ENCODE measurements at places on chromosomes 7 and 10.

- peak; percentile 58 for DNase-seq
Observed at GRCh38 chr10:93115661-93116383, 42.1 kb downstream of the CYP26A1 start.

DNA sequence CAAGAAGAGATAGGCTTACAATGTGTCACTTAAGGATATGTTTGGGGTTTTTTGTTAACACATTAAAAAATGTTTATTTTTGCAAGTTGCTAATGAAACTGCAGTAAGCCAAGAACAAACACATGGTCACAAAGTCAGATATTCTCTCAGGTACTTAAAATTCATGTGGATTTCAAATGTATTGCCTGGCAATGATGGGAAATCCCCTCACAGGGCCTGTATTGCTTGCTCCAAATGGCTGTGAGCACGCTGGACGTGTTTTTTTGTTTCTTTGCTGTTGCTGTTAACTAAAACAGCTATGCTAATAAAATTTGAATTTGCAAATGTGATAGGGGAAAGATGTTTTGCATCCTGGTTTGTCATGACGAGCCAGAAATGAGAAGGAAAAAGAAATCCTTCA is 3.8 kb upstream of the CELF2 start:
- no peak for DNase-seq

DNA sequence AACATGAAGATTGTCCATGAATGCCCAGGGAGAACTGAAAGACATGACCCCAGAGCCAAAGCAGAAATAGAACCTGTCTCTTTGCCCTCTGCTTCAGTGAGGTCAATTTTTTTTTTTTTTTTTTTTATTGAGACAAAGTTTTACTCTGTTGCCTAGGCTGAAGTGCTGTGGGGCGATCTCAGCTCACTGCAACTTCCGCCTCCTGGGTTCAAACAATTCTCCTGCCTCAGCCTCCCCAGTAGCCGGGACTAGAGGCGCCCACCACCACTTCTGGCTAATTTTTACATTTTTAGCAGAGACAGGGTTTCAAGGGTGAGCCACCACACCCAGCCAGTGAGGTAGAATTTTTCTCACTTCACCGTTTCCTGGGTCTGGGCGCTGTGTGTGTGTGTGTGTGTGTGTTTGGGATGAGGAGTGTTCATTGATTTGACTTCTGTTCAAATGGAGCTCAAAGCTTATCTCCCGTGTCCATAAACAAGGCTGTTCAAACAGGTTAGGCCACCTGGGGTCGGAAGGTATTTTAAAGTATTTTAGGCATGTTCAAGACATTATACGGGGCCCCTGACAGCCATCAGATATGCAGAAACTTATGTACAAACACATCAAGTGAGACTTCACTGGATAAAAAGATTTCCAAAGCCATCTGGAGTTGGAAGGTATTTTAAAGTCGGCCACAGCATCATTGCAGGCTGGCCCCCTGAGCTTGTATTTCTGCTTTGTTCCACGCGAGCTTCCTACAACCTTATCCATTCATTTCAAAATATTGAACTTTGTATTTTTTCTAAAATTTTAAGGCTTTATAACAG is 93.8 kb downstream of the MAP3K8 start:
- DNase-seq = no peak

DNA sequence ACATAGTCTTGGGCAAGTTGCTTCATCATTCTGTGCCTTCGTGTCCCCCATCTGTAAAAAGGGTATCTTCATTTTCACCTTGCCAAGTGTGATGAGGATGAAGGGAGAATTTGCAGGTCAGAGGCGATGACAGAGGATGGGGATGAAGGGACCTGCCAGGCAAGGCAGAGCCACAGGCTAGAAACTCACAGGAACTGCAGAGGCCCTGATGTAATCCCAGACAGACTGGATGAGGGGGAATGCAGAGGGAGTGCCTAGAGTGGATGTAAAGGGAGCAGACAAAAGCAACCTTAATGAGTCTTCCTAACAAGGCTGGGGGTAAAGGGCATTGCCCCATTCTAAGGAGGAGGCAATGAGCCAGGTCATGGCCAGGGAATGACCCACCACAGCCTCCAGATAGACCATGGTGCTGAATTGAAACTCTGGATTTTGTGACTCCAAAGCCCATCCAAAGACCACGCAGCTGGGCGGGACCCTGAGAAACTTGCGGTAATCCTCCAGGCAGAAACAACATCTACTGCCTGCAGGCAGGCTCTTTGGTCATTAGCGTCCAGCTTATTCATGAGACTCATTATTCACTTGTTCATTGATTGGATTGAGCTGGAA is 1.9 kb downstream of the ANTXRL start:
- no peak for DNase-seq

DNA sequence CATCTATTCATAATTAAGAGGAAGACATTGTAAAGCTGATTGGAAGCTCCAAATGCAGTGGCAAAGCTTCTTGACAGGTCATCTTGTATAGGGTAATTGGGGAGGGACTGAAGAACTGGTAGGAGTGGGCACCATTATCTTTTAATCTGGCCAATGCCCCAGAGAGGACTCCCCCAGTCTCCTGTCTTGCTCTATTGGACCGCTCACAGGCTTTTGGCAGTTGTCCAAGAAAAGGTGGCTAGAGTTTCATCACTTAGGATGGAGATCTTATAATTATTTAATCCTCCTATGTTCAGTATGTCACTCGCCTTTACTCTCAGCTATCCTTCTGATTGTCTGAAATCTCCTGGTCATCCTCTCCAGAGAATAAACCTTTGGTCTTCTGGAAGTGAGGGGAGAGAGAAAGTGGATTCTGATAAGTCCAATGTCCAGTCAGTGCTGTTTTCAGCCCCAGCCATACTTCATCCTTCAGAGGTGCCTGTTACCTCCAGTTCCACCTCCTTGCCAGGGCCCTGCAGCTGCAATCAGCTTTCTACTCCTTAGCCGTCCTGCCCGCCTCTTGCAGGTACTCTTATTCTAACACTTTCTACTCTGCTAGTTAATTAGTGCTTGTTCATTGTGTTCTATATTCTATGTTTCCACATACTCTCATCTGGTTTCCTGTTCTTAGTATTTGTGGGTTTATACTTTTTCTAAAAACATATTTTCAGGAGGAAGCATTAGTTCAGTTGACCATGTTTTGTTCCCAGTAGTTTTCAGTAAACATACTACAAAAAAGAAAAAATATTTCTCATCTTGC is 241.6 kb downstream of the NSUN6 start:
- DNase-seq = no peak

- no peak for DNase-seq
Observed at GRCh38 chr10:12605580-12606405, 256.4 kb downstream of the CAMK1D start.

All from stimulated activated CD4-positive, alpha-beta T cell treated with anti-CD3 and anti-CD28 coated beads, TNF-alpha, amount 100 ng/mL, for 48 hours (primary cell).